ENCODE measurements at places on chromosomes 7 and 10. TPM values are rescaled to one million over a fixed set of nuclear protein-coding genes. Genes with fewer than 3 reads are reported as not detected.

The KCNIP2 gene
- total RNA-seq = 6.9 TPM

- DNase-seq = no peak
Measured at GRCh38 chr7:94249631-94250030, 145.1 kb upstream of the COL1A2 start.

The EPO gene
- total RNA-seq = not detected

GRCh38 chr7:19290968-19291367 lies 145.7 kb upstream of the FERD3L start:
- DNase-seq = no peak

DNA sequence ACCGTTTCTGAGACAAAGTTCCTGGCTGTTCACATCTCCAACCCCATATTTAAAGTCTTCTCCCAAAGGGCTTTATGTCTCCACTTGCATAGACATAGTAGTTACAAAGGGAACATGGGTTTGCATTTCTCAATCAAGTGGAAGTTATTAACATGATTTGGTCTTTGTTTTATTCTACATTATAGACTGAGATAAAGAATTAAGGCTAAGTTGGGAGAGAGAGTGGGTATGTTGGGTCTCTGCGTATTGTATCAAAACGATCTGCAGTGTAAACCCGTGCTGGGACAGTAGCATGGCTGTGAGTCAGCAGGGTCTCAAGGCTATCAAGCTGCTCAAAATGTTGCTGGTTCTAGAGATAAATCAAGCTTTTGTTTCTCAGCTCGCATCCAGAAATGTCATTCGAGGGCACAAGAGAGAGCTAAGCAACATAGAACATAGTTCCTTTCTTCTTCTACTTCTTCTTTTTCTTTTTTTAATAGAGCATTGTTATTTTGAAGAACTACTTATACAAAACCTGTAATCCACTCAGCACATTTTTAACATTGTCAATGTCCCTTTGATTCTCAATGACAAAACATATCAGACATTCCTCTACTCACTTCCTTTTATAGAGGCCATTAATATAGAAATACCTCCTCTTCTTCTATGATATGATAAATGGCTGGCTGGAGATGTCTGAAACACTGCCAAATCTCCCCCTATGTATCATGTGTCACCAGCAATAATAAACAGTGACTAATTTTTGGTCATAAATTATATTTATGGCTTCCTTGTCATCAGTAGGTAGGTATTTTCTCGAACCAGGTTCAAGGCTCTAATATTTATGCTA lies 34.5 kb upstream of the RHOBTB1 start:
- peak; percentile 58 for DNase-seq

DNA sequence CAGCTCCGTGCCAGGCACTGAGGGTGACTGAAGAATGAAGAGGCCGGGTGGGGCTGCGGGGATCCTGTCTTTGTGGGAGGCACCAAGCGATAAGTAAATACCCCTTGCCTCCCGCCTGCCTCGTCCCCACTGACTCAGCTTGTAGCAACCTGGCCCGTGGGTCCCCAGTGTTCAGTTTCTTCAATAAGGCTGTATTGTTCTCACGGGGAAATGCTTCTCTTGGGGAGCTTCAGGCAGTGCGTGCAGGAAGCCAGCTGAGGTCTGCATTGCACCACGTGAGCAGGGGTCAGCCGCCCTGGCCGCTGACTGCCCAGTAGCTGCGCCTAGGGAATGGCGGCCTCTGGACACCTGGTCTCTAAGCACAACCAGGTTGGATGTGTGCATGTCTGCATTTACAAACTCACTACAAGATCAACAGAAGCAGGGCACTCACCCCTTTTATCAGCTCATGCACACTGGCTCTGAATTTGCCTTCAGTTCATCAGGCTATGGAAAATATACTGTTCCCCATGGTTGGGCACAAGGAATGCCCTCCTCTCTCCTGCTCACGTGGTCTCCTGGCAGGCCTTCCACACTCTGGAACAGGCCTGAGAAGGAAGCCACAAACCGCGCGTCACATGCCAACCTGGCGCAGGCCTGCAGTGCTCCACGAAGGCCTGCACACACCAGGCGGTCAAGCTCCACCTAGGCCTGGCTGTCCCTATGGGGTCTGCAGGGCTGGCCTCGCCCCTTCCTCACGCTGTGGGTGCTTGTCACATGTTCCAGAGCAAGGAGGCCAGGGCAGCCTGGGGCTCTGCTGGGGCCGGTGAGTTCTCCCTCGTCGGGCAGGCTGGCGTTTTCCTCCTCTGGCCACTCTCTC lies 135.7 kb upstream of the RNF32 start:
- no peak for DNase-seq

The FRG2B gene
- total RNA-seq = not detected

The RBP3 gene
- total RNA-seq = not detected

- peak; percentile 65 for DNase-seq
Measured at GRCh38 chr10:59382831-59383295, 20.5 kb upstream of the FAM13C start.

GRCh38 chr7:36962367-36962766 lies 238.1 kb upstream of the AOAH start:
- DNase-seq = no peak

DNA sequence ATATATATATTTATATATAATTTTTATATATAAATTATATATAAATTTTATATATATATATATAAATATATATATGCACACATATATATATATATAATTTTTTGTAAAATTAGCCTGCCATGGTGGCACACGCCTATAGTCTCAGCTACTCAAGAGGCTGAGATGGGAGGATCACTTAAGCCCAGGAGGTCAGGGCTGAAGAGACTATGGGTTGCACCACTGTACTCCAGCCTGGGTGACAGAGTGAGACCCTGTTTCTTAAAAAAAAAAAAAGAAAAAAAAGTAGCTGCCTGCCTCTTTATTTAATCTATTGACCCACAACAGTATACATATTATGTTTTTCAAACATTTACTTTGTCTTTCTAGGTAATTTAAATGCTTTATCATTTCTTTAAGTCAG lies 19.2 kb downstream of the BCAP29 start:
- no peak for DNase-seq

- DNase-seq = no peak
Measured at GRCh38 chr10:62196528-62196927, 72.1 kb downstream of the RTKN2 start.

The SHLD2 gene
- total RNA-seq = 36.5 TPM

GRCh38 chr10:112082120-112082519 lies 101.4 kb downstream of the GPAM start:
- DNase-seq = peak; percentile 20

DNA sequence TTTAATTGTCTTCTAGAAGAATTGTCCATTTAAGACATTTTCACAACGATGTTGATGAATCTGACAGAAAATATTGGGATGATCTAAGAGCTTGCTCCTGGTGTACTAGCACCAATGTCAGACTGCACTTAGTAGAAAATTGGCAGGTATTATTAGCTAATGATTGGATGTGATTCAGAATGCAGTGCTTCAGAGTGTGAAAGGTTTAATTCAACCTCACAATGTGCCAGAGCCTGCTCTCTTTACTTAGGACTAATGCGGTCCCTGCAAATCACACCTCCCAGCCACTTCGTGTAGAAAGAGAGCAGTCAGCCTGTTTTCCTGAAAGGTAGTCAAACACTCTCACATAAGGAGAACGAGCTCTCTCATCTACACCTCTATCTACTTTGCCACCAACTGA lies 197.5 kb downstream of the ZNF438 start:
- no peak for DNase-seq

DNA sequence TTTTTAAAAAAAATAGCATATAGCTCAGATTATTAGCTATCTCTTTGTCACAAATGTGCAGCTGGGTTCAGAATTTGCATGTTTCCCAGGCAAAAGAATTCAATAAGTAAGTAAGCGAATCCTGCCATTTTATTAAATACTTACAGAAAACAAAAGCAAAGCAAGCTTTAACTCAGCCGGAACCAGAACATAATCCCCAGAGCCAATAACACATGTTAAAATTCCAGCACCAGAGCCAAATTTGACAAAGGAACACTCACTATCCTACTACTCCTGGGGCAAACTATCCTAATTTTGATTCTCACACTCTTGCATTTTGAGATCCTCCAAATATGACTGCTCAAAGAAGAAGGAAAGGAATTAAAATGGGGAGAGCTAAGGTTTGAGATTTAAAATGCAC lies 32.6 kb downstream of the LRRTM3 start:
- DNase-seq = no peak

The TMEM196 gene
- total RNA-seq = 0.88 TPM

GRCh38 chr10:135601-136464 lies 578 bp downstream of the ZMYND11 start:
- DNase-seq = peak; percentile 79

The PGAM2 gene
- total RNA-seq = 8.9 TPM

- DNase-seq = no peak
Measured at GRCh38 chr7:143433759-143434158, 9.5 kb upstream of the TAS2R60 start.

The CNTNAP2 gene
- not detected for total RNA-seq

Data from adrenal gland (tissue), 19 donors.